Lower leg skin (tissue), 4 donors: ENCODE measurements at places on chromosomes 7 and 10. TPM values are rescaled to one million over a fixed set of nuclear protein-coding genes. Genes with fewer than 3 reads are reported as not detected.

DNA sequence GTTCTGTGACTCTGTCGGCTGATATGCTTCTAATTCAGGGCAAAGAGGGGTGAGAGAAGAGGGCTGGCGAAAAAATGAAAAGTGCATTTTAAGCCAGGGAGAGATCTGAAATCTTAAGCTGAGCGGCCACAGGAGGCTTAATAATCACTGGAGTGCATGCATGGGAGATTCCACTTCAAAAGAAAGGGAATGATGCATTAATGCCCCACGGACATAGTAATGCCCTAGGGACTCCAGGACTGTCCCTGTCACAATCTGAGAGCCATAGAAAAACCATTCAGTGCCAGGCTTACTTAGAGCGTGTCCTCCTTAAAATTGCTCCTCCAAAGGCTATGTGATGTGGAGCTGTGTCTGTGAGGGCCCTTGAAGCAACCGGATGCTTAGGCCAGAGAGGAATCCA is 75.1 kb downstream of the NHLRC2 start:
- no peak for DNase-seq

DNA sequence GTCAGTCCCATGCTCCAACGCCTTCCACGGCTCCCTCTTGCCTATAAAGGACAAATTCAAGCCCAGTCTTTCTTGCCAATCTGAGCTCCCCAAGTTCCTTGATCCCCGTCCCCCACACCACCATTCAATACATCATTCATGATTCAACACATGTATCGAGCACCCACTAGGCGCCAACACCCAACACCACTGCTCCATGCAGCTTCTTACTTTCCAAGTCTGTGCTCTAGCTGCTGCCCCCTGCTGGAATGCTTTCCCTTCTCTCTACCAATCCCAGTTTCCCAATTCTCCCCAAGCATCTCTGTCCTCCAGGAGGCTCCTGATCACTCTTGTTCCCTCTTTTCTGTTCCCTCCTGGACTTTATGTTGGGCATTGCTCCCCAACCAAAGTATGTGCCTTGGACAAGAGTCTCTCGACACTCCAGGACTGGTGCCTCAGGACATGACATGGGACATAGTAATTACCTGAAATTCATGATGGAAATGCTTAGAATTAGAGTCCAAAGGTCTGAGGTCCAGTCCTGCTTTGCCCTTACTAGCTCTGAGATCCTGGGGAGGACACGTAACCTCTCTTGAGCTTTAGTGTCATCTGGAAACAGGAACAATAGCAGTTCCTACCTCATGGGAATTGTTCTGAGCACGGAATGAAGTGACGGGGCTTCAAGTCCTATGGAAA is 172.7 kb downstream of the NEURL1 start:
- DNase-seq, result no peak

GRCh38 chr7:112933598-112933997 is 143.4 kb upstream of the TMEM168 start:
- DNase-seq, result no peak

DNA sequence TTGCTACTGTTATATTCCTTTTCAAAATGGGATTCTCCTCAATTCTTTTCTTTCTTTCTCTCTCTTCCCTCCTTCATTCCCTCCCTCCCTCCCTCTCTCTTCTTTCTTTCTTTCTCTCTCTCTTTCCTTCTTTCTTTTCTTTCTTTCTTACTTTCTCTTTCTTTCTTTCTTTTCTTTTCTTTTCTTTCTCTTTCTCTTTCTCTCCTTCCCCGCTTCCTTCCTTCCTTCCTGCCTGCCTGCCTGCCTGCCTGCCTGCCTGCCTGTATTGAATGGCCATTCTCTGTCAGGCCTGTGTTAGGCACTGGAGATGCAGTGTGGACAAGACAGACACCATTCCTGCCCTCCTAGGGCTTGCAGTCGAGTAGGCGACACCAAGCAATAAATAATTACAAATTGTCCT is 11.5 kb downstream of the CNNM1 start:
- DNase-seq, result no peak

DNA sequence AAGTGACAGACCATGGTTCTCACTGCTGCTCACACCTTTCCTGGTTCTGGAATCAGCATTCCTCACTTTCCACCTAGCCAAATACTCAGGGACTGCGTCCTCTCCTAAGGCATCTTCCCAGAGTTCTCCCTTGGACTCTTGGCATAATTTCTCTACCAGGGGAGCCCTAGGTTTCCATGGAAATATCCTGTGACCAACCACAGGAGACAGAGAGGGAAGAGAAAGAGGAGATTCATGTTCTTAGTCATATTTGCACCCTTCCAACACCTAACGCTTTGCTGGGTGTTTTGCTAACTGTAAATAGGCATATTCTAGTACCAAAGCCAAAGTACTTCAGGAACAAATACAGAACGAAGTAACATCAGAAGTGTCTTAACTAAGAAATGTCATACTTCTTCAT is 28.6 kb downstream of the DENND11 start:
- DNase-seq, result no peak

- DNase-seq, result no peak
These were observed 21.0 kb upstream of the ASB15 start for GRCh38 chr7:123580406-123581161.

GRCh38 chr7:20519645-20520044 is 95.8 kb upstream of the ABCB5 start:
- DNase-seq, result no peak

DNA sequence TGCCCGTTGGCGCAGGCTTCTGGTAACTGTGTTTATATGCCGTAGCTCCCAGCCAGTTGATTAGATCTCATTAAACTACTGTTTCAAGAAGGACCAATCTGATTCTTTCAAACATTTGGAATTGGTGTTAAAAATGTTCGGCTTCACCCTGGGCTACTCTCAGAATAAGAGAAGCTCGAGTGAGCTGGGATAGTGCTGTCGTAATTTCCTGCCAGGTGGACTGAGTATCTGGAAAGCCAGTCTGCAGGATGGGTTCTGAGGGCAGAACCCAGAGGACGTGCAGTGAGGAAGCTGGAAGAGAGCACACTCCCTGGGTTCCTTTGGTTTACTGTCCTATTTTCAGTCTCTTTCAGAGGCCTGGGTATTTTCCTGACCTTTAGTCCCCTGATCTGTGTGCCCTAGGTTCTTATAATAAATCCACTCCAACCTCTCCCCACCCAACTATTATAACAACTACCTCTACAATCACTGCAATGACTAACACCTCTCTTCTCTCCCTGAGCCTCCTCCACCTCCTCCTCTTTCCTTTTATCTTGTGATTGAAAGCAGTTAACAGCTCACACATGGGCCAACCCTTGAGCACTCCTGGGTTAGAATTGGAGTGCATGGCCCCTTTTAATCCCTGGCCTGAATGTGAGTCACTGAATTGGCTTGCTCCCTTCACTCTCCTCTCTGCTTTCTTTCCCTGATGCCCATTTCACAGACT is 63.0 kb downstream of the AOAH start:
- DNase-seq, result no peak

DNA sequence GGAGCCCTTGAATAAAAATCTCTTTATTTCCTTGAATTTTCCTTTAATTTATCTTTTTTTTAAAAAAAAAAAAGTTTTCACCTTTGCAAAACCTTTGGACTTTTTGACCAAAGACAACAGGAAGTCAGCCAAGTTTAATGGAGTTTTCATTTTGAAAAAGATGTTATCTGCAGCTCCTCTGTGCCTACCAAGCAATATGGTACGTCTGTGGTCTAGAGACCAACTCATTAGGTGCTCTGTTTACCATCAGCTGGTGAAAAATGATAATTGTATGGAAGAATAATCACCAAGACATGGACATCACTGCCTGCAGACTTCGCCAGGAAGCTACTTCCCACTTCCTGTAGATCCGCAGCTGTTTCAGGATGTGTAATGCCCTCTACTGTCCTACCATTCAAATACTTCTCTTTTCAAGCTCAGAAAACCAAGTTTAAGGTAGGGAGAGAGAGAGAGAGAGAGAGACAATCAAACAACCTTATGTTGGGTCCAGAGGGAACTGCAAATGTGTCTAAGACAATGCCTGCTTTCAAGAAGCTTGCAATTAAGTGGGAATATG is 18.7 kb downstream of the PLXNA4 start:
- no peak for DNase-seq

- DNase-seq, result no peak
These were observed 4.7 kb upstream of the SLIT1 start for GRCh38 chr10:97190450-97190849.

- no peak for DNase-seq
These were observed 5.0 kb upstream of the STEAP4 start for GRCh38 chr7:88311675-88312036.

The RNF32 gene
- total RNA-seq, result 0.30 TPM

The LRMDA gene
- 1.3 TPM for total RNA-seq

The TMEM273 gene
- total RNA-seq, result 4.0 TPM

The AKR1E2 gene
- total RNA-seq, result 5.3 TPM

The PRTFDC1 gene
- not detected for total RNA-seq
